ENCODE measurements at places on chromosomes 16 and 17.

- DNase-seq: no peak
Measured at GRCh38 chr17:55124730-55125360, 139.9 kb upstream of the HLF start.

- peaks cover 6% of the 10 kb centered on the region for H3K4me1 ChIP-seq
- H3K4me3 ChIP-seq: peak overlapping the region; percentile 79
- H3K27ac ChIP-seq: peak overlapping the region; percentile 73
- no peaks in the 10 kb centered on the region for H3K27me3 ChIP-seq
- peak; percentile 54 for DNase-seq
Measured at GRCh38 chr17:36602030-36602748, 806 bp downstream of the MRM1 start.

- no peaks in the 10 kb centered on the region for H3K36me3 ChIP-seq
- no peak for DNase-seq
- H3K4me3 ChIP-seq: no peak overlapping the region
- no peaks in the 10 kb centered on the region for H3K27me3 ChIP-seq
- H3K4me1 ChIP-seq: no peaks in the 10 kb centered on the region
Measured at GRCh38 chr16:24235806-24236205, 20.3 kb upstream of the CACNG3 start.

DNA sequence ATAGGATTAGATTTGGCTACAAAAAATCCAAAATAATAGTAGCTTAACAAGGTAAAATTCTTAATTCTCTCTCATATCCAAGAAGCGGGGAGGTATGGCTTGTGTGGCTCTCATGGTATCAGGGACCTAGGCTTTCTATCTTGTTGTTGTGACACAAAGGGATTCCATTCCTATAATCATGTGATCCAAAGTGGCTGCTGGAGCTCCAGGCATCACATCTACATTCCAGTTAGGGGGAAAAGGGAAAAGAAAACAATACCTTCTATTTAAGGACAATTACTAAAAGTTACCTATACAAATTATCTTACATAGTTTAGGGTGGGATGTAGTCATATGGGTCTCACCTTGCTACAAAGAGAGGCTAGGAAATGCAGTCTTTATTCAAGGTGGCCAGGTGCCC is 47.6 kb upstream of the CACNG4 start:
- H3K27me3 ChIP-seq: peaks cover 31% of the 10 kb centered on the region
- no peak overlapping the region for H3K4me3 ChIP-seq
- DNase-seq: no peak
- no peak overlapping the region for H3K27ac ChIP-seq
- H3K36me3 ChIP-seq: no peaks in the 10 kb centered on the region

DNA sequence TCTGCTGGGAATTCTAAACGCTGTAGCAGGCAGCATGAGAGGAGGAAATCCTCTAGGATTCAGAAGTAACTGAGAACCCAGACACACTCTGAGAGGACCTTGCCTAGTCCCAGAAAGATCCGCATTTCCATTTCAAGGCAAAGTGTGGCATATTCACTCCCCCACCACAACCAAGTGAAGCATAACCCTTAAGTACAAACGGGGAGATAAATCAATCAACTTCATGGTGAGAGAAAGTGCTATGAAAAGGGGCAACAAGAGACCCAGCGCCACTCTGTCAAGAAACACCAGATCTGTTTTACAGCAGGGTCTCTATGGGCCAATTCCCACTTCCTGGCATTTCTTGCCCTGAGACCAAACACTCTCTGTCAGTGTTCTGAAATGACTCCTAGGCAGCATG is 68.3 kb downstream of the SMG6 start:
- H3K4me1 ChIP-seq: peaks cover 80% of the 10 kb centered on the region
- no peak overlapping the region for H3K27ac ChIP-seq
- H3K27me3 ChIP-seq: no peaks in the 10 kb centered on the region
- H3K36me3 ChIP-seq: no peaks in the 10 kb centered on the region
- H3K4me3 ChIP-seq: no peak overlapping the region

GRCh38 chr17:46053911-46054534 is 55.0 kb downstream of the STH start:
- H3K4me3 ChIP-seq: no peak overlapping the region
- peak; percentile 61 for DNase-seq
- peaks cover 10% of the 10 kb centered on the region for H3K36me3 ChIP-seq
- H3K27me3 ChIP-seq: no peaks in the 10 kb centered on the region
- peaks cover 23% of the 10 kb centered on the region for H3K4me1 ChIP-seq
- H3K27ac ChIP-seq: no peak overlapping the region

DNA sequence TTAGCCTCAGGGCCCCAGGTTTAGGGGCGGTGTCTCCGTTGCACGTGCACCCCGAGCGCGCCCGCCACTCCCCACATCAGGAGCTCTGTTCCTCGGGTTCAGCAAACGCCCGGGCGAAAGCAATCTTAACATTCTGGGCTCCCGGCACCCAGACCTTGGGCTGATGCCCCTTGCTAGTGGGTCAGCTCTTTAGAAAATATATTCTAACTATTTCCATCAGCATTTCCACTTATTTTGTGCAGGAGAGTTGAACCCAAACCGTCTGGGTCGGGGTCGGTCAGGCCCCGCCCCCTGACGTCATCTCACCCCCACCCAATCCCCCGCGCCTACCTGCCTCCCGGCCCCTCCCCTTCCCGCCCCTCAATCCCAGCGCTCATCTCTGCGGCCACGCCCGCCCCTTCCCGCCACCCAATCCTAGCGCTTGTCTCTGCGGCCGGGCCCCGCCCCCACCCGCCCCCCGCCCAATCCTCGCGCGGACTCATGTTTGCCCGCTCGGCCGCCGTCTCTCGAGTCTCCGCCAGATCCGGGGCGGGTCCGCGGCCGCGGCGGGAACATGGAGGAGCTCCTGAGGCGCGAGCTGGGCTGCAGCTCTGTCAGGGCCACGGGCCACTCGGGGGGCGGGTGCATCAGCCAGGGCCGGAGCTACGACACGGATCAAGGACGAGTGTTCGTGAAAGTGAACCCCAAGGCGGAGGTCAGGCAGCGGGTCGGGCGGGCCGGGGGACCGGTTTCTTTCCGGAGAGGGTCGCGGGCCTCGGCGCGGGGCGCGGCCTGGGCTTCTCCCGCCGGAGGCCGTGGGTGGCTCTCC is at the start of gene FN3KRP:
Gene FN3KRP (plus strand): TSS at position 504 of the 808 bp plus-strand sequence. CDS start 50 bp downstream, at position 554.
- peak within 1 kb of the TSS; percentile 88 for H3K4me3 ChIP-seq
- no peaks in the 10 kb centered on the region for H3K27me3 ChIP-seq
- no peaks in the 10 kb centered on the region for H3K4me1 ChIP-seq
- peak; percentile 97 for DNase-seq
- H3K27ac ChIP-seq: peak within 1 kb of the TSS; percentile 33

DNA sequence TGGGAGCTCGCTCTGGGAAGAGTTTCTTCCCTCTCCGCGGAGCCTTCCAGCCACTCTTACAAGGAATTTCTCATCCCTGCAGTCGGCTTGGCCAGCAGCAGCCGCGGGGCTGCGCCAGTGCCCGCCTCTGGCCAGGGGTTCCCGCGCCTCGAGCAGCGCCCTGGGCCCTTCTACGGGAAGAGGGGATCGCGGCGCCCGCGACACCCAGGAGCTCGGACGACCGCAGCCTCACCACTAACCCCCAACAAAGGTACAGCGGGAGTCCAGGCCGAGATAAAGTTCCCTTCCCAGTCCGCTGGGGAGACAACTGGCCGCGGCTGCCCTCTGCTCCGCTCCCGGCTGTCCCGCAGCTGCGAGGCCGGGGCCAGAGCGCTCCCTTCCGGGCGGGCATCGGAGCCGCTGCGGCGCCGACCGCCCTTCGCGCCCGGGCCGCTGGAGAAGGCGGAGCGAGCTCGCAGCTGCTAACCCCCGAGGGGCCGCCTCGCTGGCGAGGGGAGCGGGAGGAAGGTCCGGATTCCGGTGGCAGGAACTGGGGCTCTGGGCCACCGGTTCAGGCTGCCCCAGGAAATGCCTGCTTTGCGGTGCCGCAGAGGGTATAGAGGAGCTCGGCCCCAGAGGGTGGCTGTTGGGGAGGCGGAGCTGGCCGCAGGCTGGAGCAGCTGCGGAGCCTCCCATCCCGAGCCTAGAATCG is 3.6 kb upstream of the HS3ST3B1 start:
- H3K36me3 ChIP-seq: no peaks in the 10 kb centered on the region
- peak overlapping the region; percentile 74 for H3K4me3 ChIP-seq
- peaks cover 19% of the 10 kb centered on the region for H3K4me1 ChIP-seq

DNA sequence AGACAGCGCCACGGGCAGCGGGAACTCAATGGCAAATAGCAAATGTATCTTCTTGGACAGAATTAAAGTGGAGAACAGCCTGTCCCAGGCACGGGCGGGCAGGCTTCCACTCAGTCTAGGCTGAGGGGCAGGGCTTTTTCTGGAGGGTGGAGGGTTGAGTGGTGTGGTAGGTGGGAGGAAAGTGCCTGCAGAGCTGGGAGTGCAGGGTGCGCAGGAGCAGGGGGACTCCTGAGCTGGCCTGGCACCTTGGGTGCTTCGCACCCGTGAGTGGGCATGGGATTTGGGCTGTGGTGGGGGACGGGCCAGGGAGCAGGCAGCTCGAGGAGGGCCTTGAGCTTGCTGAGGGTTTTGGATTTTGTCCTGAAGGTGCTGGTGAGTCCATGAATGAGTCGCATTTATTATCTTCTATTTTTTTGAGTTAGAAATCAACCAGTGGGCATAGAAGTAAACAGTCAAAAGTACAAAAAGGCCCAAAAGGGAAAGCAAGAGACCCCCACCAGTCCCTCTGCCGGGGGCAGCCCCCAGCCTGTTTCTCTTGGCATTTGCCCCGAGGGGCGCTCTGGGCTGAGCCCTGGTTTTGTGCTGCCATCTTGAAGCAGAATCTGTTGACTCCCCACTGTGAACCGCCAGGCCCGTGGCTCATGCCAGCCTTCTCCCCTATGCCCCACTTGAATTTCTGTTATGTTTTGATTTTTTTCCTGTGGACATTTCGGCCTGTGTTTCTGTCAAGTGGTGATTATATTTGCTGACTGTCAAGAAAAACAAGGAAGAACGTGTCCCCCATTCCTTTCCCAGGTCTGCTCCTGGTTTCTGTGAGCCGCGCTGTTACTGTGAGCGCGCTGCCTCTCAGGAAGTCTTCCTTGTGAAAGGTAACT is 8.2 kb downstream of the ADORA2B start:
- H3K36me3 ChIP-seq: no peaks in the 10 kb centered on the region
- no peak overlapping the region for H3K4me3 ChIP-seq
- H3K27ac ChIP-seq: no peak overlapping the region
- peaks cover 11% of the 10 kb centered on the region for H3K4me1 ChIP-seq
- H3K27me3 ChIP-seq: no peaks in the 10 kb centered on the region

GRCh38 chr16:82638095-82638798 is 11.5 kb downstream of the CDH13 start:
- H3K27ac ChIP-seq: peak overlapping the region; percentile 41
- no peak overlapping the region for H3K4me3 ChIP-seq
- DNase-seq: peak; percentile 83
- peaks cover 42% of the 10 kb centered on the region for H3K4me1 ChIP-seq

- no peaks in the 10 kb centered on the region for H3K36me3 ChIP-seq
- no peaks in the 10 kb centered on the region for H3K27me3 ChIP-seq
- H3K4me3 ChIP-seq: no peak overlapping the region
- DNase-seq: no peak
- H3K4me1 ChIP-seq: no peaks in the 10 kb centered on the region
- no peak overlapping the region for H3K27ac ChIP-seq
Measured at GRCh38 chr16:19804538-19805323, 79.9 kb downstream of the GPRC5B start.

DNA sequence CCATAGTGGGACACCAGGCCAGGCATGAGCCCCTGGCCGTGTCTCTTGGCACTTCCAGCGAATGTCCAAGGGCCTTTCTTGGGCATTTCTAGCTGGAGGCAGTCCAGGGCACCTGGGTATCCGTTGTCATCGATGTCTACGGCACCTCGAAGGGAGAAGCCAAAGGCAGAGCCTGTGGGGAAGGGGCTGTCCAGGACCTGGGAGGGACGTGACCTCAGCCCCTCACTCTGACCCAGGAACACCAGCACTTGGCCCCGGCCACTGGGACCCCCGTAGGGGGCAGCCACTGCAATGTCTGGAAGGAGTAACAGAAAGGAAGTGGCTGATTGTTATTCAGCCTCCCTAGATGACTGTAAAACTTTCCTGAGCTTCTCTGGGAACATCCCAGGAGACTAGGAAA is 8.7 kb downstream of the ITGA2B start:
- peaks cover 16% of the 10 kb centered on the region for H3K27me3 ChIP-seq
- no peaks in the 10 kb centered on the region for H3K36me3 ChIP-seq
- no peaks in the 10 kb centered on the region for H3K4me1 ChIP-seq
- H3K27ac ChIP-seq: no peak overlapping the region
- no peak for DNase-seq

All from GM23248 (cell line).